T-helper 2 cell (primary cell): ENCODE measurements at places on chromosomes 2 and 18.

GRCh38 chr2:95669441-95669991 lies 77.7 kb downstream of the TRIM43 start:
- no peak for DNase-seq

DNA sequence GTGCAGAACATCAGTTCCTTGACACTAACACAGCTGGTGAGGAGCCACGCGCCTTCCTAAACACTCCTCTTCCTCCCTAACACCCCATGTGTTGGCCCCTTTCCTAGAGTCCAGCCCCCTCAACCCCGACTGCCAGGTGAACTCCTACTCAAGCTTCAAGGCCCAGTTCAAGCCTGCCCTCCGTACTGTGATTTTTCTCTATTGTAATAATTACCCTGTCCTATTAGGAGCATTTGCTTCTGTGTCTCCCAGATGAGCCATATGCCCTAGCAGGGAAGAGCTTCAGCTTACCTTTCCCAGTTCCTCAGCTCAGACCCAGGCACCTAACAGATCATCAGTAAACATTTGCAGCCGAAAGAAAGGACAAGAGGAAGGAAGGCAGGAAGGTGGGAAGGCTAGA lies 130.6 kb upstream of the SALL3 start:
- no peak for DNase-seq

DNA sequence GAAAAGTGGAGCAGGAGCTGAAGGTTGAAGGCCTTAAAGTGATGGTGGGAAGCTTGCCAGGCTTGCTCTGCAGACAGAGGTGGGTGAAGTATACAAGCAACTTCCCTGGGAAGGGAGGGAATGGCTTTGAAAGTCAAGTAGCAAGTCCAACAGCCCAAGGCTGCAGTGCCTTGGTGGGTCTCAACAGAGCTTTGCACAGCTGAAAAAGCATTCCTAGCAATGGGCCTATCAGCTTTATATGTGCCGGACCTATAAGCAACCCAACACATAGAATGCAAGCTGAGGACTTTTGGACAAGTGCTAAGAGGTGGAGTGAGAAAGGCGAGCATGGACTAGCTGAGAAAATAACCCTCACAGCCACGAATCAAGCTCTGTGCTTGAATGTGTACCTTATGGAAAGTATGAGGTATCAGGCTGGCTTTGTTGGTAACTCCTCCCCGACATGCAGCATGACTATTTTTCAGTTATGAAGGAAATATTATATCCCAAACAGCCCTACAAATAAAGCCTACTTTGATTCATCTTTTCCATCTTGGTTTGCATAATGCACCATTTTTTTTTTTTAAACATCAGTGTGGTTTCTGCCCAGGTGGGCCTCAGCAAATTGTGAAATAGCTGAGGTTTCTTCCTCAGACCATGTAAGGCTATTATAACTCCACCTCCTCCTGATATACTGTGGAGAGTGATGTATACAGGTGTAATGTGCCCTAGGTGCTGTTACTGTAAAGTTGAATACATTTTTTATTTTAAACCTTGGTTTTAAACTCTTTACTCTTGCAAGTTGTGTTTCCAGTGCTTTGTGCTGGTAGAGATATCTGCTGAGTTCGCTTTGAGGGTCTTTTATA lies 241.4 kb upstream of the CXCR4 start:
- no peak for DNase-seq

DNA sequence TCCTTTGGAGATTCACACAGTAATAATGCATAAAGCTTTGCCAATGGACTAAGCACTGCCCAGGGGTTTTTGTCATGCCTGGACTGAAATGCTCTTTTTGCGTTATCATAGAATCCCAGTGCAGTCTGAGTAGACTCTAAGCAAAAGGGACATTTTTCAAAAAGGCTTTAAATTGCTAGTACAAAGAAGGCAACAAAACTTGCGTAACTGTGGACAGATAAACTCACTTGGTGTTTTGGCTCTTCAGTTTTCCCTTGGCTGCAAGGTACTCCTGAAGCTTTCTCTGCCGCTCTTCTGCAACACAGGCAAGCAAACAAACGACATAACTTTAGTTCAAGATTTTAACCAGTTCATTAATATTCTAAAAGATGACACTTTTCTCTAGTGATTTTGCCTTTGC lies 2.1 kb downstream of the CKAP2L start:
- DNase-seq, result no peak

GRCh38 chr2:96804986-96805385 lies 11.1 kb upstream of the CNNM3 start:
- DNase-seq, result no peak

GRCh38 chr2:237264480-237265219 lies 149.3 kb downstream of the COL6A3 start:
- no peak for DNase-seq

DNA sequence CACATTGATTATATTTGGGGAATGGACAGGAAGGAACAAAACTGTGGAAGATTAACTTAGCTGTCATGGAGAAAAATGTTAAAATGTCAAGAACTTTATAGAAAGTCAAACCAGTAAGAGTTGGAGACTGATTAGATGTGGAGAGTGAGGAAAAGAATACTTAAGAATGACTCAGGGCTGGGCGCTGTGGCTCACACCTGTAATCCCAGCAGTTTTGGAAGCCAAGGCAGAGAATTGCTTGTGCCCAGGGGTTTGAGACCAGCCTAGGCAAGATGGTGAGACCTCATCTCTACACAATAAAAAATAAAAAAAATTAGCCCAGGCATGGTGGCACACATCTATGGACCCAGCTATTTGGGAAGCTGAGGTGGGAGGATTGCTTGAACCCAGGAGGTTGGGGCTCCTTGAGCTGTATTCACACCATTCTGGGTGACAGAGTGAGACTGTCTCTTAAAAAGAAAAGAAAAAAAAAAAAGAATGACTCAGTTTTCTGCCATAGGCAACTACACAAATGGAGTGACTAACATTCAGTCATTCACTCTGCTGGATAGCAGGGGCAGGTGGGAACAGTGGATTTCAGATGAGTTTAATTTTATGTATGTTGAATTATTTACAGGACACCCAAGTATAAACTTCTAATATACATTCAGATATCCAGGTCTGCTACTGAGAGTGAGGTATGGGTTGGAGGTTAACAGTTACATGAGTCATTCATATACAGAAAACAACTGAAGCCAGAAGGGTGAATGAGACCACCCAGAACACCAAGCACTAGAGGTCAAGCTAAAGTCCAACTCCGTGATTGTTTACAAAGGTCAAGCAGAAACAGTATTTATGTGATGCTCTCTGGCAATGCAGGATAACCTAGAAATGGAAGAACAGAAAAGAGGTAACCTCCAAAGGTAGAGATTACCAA lies 33.9 kb downstream of the ORC2 start:
- no peak for DNase-seq

- DNase-seq, result peak; percentile 70
Observed at GRCh38 chr18:11849841-11850634, 1.2 kb upstream of the CHMP1B start.

- DNase-seq, result no peak
Observed at GRCh38 chr2:184449760-184450159, 148.6 kb upstream of the ZNF804A start.

DNA sequence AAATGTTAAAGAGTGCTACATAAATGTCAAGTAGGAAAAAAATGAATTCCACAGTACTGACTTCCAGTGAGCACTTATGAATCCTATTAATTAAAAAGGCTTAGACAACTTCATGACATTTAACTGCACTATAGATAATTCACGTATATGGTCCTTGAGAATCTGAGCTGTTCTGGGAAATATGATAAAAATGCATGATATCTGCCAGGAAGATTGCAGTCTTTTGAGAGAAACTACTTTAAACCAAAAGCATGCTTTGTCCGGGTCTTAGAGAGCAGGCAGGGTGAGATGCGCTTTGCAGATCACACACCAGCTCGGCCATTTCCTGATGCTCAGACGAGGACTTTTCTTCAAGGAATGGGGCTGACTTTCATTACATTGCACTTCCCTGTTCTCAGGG lies 42.6 kb downstream of the CMPK2 start:
- no peak for DNase-seq

DNA sequence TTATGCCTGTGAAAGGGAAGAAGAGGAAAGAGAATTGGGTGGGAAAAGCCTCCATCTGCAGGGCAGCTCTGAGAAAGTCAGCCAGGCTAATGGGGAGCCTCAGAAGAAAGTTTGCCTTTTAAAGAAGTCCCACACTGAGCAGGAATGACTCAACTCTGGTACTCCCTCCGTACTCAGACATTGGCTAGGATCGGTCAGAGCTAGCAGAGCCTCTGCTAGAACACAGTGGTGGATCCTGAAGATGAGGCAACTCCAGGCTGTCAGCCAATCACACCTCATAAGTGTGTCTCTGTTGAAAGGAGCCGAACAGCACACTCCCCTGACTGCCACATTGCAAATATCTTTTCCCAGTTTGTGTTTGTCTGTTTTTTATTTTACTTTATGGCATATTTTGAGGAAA lies 96.9 kb downstream of the HNRNPLL start:
- DNase-seq, result no peak

GRCh38 chr2:119836455-119837142 lies 76.9 kb downstream of the PTPN4 start:
- no peak for DNase-seq

- no peak for DNase-seq
Observed at GRCh38 chr2:66574701-66575624, 140.0 kb downstream of the MEIS1 start.

GRCh38 chr2:26333293-26333692 lies 12.7 kb upstream of the SELENOI start:
- no peak for DNase-seq

DNA sequence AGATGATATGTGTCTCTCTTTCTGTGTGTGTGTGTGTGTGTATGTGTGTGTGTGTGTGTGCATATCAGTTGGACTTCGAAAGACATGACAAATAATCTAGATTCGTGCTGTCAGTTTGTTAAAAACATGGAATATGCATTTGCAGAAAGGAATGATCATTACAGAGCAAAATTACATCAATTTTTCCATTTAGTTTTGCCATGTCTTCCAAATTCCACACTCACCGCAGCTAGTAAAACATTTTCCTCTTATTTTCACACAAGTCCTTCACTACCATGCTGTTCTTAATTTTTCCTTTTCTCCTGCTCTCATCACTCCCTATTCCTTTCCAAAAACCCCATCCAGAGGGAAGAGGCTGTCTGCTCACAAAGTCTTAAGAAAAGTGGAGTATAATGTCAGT lies 1191.4 kb upstream of the SLC39A10 start:
- peak; percentile 4 for DNase-seq

DNA sequence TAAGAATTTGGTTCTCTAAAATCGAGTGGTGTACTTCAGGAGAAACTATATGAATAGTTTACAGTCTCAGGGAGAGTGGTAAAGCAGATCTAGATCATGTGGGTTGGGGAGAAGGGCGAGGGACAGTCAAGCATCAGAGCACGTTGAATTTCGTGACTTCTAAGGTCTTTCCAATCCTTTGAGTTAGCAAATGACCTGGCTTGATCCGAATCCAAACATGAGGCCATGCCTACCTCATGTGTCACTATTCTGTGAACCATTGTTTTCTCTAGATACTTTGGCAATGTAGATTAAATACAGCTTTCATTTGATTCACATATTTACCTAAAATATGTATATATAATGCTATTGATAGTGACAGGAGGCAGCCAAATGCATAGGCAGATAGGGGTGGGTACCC lies 674.9 kb downstream of the NYAP2 start:
- no peak for DNase-seq

- no peak for DNase-seq
Observed at GRCh38 chr2:102021779-102022178, 30.0 kb downstream of the IL1R2 start.

DNA sequence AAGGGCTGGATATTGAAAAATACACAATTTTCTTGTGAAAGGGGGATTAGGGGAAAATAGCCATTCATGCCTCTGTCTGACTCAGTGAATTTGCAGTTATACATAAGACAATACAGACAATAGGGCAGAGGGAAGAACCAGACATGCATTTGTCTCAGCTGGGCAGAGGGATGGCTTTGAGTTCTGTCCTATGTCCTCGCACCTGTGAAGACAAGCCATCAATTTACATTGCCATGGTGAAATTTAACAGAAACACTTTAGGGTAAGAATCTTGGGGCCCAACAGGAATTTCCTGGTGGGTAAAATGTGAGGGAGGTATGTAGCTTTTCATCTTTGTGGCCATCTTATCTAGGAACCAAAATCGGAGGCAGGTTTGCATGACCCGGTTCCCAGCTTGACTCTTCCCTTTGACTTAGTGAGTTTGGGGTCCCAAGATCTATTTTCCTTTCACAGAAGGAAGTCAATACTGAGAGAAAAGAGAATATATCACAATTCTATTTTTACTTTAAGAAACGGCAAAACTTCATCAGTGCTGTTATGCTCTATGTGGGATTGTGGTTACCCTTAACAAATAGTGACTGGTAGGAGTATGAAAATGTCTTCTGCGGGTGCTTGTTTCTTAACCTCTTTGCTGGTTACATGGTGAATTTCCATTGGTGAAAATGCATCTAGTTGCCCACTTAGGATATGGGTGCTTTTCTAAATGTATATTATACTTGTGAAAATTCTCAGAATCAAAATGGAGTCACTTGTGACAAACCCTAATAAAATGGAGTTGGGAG lies 221.8 kb downstream of the SPP2 start:
- no peak for DNase-seq

GRCh38 chr2:29755233-29755632 lies 166.2 kb downstream of the ALK start:
- DNase-seq, result no peak

DNA sequence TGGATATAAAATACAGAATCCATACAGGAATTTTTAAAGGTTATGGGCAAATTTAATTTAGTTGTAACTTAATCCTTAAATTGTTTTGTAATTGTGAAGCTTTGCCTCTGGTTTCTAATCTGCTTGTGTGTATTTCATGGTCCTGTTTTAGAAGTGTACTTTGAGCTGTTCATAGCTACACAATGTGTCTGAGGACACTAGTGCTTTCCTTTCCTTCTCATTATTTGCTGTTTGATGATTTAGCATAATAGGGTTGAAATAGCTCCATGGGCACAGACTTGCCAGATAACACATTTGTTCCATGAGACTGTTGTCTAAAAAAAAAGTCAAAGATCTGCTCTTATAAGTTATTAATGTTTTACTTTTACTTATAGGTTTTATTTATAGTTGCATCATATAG lies 134.2 kb downstream of the MYO1B start:
- no peak for DNase-seq

GRCh38 chr2:178330175-178331017 lies 120.6 kb downstream of the PRKRA start:
- no peak for DNase-seq

DNA sequence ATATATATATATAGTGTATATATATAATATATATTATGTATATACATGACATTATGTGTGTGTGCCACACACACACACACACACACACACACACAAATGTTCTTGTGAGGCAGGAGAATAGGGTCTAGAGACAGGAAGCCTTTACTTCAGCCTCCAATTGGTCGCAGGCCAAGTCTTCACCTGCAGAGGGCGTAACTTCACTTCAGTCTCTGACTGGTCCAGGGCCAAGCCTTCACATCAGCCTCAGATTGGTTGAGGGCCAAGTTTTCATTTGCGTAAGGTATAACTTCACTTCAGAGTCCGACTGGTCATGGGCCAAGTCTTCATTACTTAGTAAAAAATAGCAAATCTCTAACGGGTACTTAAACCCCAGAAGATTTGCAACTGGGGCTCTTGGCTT lies 13.2 kb upstream of the SS18 start:
- no peak for DNase-seq
